ENCODE measurements at places on chromosomes 4 and X. TPM values are rescaled to one million over a fixed set of nuclear protein-coding genes. Genes with fewer than 3 reads are reported as not detected.

DNA sequence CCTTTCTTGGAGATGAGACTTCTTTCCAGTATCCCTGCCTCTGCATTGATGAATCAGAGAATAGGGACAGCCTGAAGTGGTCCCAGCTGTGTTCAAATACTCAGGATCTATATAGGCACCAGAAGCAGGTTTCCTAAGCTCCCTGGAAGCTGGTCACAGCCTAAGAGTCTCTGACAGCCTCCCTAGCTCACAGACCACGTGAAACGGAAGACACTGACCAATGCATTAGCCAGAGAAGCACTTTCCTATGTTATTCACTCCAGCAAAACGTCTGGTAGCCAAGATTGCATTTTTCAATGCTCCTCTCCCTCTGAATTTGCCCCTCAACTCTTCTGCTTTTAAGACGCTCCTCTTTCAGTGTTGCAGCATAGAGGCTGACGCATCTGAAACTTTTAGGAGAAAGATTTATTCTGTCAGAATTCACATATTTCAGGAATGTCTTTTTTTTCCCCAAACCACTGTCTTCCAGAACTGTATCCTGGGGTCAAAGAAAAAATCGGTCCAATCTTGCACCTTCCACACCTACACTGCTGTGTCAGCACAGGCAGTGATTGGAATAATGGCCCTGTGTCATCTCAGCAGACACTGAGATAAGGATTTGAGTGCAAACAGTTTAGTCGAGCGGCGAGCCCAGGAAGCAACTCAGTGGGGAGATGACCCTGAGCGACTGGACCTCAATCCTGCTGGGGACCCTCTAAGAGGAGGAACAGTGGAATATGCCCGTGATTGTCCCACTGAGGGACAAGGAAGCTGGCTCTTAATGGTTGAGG lies 109.4 kb downstream of the SMIM20 start:
- DNase-seq, result no peak
- H3K4me3 ChIP-seq, result no peak overlapping the region
- H3K27ac ChIP-seq, result peak overlapping the region; percentile 45
- no peaks in the 10 kb centered on the region for H3K27me3 ChIP-seq

GRCh38 chrX:73262991-73263390 lies 48.3 kb upstream of the NAP1L2 start:
- H3K4me3 ChIP-seq, result no peak overlapping the region
- DNase-seq, result no peak
- H3K27me3 ChIP-seq, result no peaks in the 10 kb centered on the region
- no peak overlapping the region for H3K27ac ChIP-seq

- peaks cover 29% of the 10 kb centered on the region for H3K4me1 ChIP-seq
- no peaks in the 10 kb centered on the region for H3K27me3 ChIP-seq
- peak; percentile 33 for DNase-seq
These were observed 100.8 kb downstream of the ANXA3 start for GRCh38 chr4:78652282-78652876.

DNA sequence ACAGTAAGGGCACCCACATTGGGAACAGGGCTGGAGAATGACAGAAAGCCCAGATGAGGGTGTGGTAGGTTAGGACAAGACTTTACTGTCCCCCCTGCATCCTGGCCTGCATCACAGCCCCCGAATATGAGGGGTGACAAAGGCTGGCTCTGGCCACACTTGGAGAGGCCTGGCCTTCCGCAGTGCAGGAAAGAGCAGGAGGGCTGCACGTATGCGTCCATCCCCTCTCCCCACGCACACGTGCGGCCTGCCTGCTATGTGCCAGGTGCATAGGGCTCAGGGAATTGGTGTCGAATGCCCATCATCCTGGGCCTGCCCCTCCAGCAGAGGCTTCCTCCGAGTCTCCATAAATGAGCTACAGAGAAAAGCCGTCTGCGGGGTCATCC lies 80.5 kb downstream of the ABLIM2 start:
- H3K27me3 ChIP-seq, result no peaks in the 10 kb centered on the region
- H3K27ac ChIP-seq, result no peak overlapping the region
- no peaks in the 10 kb centered on the region for H3K4me1 ChIP-seq
- no peak for DNase-seq

- H3K4me1 ChIP-seq, result no peaks in the 10 kb centered on the region
- no peak for DNase-seq
- no peak overlapping the region for H3K27ac ChIP-seq
- H3K4me3 ChIP-seq, result no peak overlapping the region
- no peaks in the 10 kb centered on the region for H3K27me3 ChIP-seq
These were observed 104.4 kb upstream of the DCAF8L1 start for GRCh38 chrX:28085653-28086052.

DNA sequence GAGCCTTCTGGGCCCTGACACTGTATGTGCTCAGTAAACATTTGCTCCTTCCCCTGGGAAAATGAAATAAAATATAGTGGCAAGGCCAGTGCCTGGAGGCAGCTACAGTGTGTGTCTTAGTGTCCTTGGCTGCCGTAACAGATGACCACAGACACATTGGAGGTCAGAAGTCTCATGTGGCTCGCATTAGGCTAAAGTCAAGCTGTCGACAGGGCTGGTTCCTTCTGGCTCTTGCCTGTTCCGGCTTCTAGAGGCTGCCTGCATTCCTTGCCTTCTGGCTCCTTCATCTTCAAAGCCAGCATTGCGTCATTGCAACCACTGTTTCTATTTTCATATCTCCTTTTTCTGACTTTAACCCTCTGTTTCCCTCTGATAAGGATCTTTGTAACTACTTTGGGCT lies 83.6 kb upstream of the STX18 start:
- peak overlapping the region; percentile 41 for H3K27ac ChIP-seq
- no peak for DNase-seq
- H3K4me1 ChIP-seq, result peaks cover 8% of the 10 kb centered on the region
- H3K4me3 ChIP-seq, result no peak overlapping the region

GRCh38 chr4:14667624-14668151 lies 334.6 kb upstream of the CPEB2 start:
- H3K36me3 ChIP-seq, result no peaks in the 10 kb centered on the region
- peak; percentile 3 for DNase-seq
- H3K27ac ChIP-seq, result no peak overlapping the region

DNA sequence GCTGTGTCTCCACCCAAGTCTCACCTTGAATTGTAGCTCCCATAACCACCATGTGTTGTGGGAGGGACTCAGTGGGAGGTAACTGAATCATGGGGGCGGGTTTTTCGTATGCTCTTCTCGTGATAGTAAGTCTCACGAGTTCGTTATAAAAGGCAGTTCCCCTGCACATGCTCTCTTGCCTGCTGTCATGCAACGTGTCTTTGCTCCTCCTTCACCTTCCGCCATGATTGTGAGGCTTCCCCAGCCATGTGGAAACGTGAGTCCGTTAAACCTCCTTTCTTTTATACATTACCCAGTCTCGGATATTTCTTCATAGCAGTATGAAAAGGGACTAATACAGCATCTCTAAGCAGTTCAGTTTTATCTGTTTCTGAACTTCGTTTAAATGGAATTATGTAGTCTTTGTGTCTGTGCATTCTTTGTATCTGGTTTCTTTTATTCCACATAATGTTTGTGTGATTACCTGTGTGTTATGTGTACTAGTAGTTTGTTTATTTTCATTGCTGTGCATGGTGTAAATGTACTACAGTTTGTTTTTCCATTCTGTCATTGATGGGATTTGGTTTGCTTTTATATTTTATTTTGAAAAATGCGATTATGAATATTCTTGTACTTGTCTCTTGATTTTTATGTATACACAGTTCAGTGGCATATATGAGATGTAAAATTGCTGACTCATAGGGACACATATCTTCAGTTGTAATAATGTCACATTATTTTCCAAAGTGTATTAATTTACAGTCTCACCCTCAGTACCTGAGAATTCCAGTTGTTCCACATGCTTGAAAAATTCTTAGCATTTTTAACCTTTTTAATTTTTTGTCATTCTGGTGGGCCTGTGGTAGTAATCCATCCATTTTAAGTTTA lies 304.9 kb downstream of the GBA3 start:
- no peak for DNase-seq
- H3K4me1 ChIP-seq, result no peaks in the 10 kb centered on the region
- H3K27me3 ChIP-seq, result no peaks in the 10 kb centered on the region
- no peak overlapping the region for H3K27ac ChIP-seq
- no peaks in the 10 kb centered on the region for H3K36me3 ChIP-seq
- no peak overlapping the region for H3K4me3 ChIP-seq

DNA sequence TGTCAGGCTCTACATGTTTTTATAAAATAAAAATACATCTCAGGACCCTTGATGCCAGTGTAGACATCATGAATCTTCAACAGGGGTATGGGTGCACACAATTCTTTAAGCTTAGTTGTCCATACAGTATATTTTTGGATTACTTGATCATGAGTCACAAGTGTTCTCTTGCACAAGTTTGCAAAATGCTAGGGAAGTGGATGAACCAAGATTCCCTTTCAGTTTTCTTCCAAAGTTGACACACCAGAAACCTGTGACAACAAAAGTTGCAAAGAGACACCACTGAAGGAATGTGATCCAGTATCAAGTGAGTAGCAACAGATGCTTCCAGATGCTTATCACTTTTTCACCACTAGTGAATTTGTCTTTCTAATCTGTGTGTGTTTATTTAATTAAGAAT lies 1021.2 kb downstream of the PCDH7 start:
- peak; percentile 41 for DNase-seq
- no peaks in the 10 kb centered on the region for H3K4me1 ChIP-seq
- H3K27ac ChIP-seq, result no peak overlapping the region
- H3K27me3 ChIP-seq, result no peaks in the 10 kb centered on the region

- H3K27me3 ChIP-seq, result no peaks in the 10 kb centered on the region
- no peaks in the 10 kb centered on the region for H3K36me3 ChIP-seq
- peak; percentile 29 for DNase-seq
- no peak overlapping the region for H3K4me3 ChIP-seq
These were observed 212.8 kb upstream of the PACRGL start for GRCh38 chr4:20487446-20487845.

DNA sequence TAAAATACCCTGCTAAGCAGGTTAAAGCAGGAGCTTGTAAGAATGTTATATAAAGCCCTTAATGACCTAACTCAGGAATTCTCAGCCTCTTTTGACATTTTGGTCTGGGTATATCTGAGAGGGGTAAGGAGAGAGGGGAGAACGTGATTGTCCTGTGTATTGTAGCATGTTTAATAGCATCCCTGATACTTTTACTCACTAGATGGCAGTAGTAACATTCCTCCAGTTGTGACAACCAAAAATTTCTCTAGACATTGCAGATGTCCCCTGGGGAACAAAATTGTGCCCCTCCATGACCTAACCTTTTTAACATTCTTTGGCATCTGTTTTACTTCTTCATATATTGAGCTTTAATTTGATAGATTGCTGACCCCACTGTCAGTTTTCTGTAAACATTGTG lies 17.9 kb downstream of the SMARCA5 start:
- peaks cover 9% of the 10 kb centered on the region for H3K36me3 ChIP-seq
- no peak overlapping the region for H3K4me3 ChIP-seq
- no peak overlapping the region for H3K27ac ChIP-seq
- peak; percentile 22 for DNase-seq

GRCh38 chr4:16011173-16011572 lies 48.2 kb upstream of the FGFBP2 start:
- H3K4me3 ChIP-seq, result no peak overlapping the region
- no peak for DNase-seq
- no peaks in the 10 kb centered on the region for H3K27me3 ChIP-seq
- no peaks in the 10 kb centered on the region for H3K4me1 ChIP-seq
- no peaks in the 10 kb centered on the region for H3K36me3 ChIP-seq
- no peak overlapping the region for H3K27ac ChIP-seq

GRCh38 chr4:144799486-144799885 lies 153.5 kb downstream of the HHIP start:
- no peaks in the 10 kb centered on the region for H3K36me3 ChIP-seq
- no peaks in the 10 kb centered on the region for H3K27me3 ChIP-seq
- no peak for DNase-seq
- no peak overlapping the region for H3K4me3 ChIP-seq
- no peaks in the 10 kb centered on the region for H3K4me1 ChIP-seq
- H3K27ac ChIP-seq, result no peak overlapping the region

- no peaks in the 10 kb centered on the region for H3K36me3 ChIP-seq
- H3K4me1 ChIP-seq, result peaks cover 2% of the 10 kb centered on the region
- H3K27me3 ChIP-seq, result peaks cover 5% of the 10 kb centered on the region
- H3K27ac ChIP-seq, result no peak overlapping the region
- DNase-seq, result peak; percentile 59
- H3K4me3 ChIP-seq, result no peak overlapping the region
These were observed 65.3 kb downstream of the EGF start for GRCh38 chr4:109977854-109978501.

- peaks cover 23% of the 10 kb centered on the region for H3K4me1 ChIP-seq
- no peak for DNase-seq
- no peak overlapping the region for H3K4me3 ChIP-seq
- no peaks in the 10 kb centered on the region for H3K36me3 ChIP-seq
These were observed 734 bp upstream of the SH3TC1 start for GRCh38 chr4:8198206-8198905.

GRCh38 chrX:40440866-40441265 lies 139.9 kb upstream of the ATP6AP2 start:
- H3K27ac ChIP-seq, result no peak overlapping the region
- no peak overlapping the region for H3K4me3 ChIP-seq
- DNase-seq, result no peak
- no peaks in the 10 kb centered on the region for H3K4me1 ChIP-seq
- no peaks in the 10 kb centered on the region for H3K27me3 ChIP-seq

GRCh38 chr4:188434643-188435042 lies 295.4 kb downstream of the TRIML1 start:
- H3K36me3 ChIP-seq, result no peaks in the 10 kb centered on the region
- no peaks in the 10 kb centered on the region for H3K4me1 ChIP-seq
- no peak for DNase-seq
- no peak overlapping the region for H3K27ac ChIP-seq
- H3K4me3 ChIP-seq, result no peak overlapping the region

DNA sequence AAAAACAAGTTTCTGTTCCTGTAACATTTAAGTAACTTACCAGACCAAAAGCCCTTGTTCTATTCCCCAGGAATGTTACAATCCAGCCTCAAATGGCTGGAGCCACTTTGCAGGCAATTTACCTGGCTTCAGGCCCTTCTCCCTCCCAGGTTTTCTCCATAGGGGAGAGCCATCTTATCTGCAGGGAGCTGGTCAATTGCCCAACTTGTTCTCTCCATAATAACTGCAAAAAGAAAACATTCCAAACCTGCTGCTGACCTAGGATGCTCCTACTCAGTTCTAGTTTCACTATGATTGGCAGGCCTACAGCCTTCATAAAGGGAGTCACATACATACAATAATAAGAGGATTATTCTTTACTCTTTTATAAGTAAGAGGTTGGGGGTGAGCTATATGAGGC lies 670.7 kb downstream of the PCDH7 start:
- H3K4me3 ChIP-seq, result no peak overlapping the region
- no peak overlapping the region for H3K27ac ChIP-seq
- H3K4me1 ChIP-seq, result no peaks in the 10 kb centered on the region
- no peak for DNase-seq

PDK3 gene
- 5.1 TPM for total RNA-seq

LGI2 gene
- total RNA-seq, result under 0.01 TPM

DKC1 gene
- 31.1 TPM for total RNA-seq

EGFL6 gene
- total RNA-seq, result 2.1 TPM

SPIN2A gene
- 0.50 TPM for total RNA-seq

MUC7 gene
- total RNA-seq, result not detected

CXorf49 gene
- not detected for total RNA-seq
